ENCODE measurements at places on chromosomes 7 and 10.

DNA sequence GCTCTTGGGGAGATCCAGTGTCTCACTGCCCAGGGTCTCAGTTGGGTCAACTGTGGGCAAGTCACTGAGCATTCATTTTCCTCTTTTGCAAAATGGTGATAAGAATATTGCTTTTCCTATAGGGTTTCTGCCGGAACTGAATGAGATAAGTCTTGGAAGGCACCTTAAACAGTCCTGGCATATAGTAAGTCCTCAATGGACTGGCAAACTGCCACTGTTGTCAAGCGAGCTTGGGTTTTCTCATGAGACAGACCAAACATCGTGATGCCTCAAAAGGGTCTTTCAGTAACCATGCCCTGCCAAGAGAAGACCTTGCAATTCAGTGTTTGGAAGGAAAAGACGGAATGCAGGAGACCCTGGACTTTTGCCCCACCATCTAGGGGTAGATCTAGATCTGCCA, 251.5 kb downstream of the WDR11 start:
- no peak for DNase-seq

GRCh38 chr7:7100432-7100849, 81.9 kb upstream of the C1GALT1 start:
- no peak for DNase-seq

- no peak for DNase-seq
Observed at GRCh38 chr7:105098863-105099515, 85.0 kb downstream of the KMT2E start.

DNA sequence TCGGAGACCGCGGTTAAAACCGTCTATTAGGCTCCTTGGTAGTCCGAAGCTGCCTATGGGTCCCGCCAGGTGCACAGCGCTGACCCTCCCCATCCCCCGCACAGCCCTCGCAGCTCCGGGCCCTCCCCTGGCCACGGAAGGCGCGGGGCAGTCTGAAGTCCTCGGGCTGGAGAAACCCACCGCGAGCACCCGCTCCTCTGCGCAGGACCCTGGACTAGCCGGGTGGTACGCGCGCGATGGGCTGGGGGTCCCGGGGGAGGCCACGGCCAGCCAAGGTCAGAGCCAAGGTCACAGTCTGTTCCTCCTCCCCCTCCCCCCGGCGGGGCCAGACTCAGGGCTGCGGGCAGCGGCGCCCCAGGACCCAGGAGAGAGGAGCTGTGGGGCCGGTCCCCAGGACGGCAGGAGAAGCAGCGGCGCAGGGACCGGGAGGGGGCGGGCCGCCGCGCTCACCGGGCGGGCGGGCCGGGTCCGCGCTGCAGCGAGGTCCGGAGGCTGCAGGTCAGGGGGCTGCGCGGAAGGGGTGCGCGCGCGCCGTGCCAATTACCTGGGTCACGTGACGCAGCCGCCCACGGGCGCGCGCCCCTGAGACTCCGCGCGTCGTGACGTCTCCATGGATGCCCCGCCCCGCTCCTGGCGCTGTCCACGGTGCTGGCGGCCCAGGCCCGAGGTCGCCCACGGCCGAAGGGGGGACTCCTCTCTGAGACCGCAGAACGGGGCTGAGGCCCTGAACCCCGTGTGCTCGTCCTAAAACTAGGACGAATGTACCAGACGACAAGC, at the start of gene OGDHL:
Gene OGDHL (minus strand): TSS at position 535 of the 777 bp plus-strand sequence. CDS start 3,731 bp downstream, outside the sequence.
- DNase-seq, result peak; percentile 89

DNA sequence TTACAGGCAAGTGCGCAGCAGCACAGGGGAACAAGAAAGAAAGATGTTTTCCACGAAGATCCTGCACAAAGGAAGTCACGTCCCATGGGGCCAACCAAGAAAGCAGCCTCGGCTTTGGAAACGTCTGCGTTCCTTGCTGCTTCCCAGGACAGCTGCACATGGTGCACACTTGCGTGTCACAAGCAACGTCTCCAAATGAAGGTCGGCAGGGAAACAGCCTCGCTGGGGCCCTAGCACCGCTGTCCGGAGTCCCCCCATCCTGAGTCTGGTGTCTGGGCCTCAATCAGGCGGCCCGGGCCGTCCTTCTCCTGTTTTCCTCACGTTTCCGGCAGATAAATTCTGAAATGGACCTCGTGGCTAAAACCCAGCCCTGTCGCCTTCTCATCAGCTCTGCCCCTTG, 206.2 kb downstream of the DIP2C start:
- DNase-seq, result no peak

All from GM03348 (cell line).